ENCODE measurements at places on chromosomes 1 and 21. TPM values are rescaled to one million over a fixed set of nuclear protein-coding genes. Genes with fewer than 3 reads are reported as not detected.

- no peak overlapping the region for H3K4me3 ChIP-seq
- H3K27ac ChIP-seq, result no peak overlapping the region
- no peak for DNase-seq
- H3K27me3 ChIP-seq, result no peaks in the 10 kb centered on the region
- no peaks in the 10 kb centered on the region for H3K36me3 ChIP-seq
Observed at GRCh38 chr1:201637282-201638079, 98.6 kb downstream of the NAV1 start.

DNA sequence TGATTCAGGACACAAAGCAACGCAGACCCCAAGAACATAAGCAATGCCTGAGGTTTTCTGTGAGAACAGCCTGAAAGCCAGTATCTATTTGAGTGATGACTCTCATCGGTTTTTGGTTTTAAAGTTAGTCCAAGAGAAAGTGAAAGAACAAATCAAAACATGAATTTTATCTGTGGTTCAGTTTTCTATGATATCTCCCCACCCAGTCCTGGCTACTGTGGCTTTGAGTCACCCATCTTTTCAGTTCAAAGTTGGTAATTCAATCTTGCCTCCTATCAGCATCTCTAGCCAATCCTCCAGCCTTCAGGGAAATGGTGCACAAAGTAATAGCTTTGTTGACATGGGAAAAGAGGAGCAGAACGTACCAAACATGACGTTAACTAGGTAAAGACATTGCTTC lies 40.5 kb upstream of the KRTAP19-8 start:
- H3K4me3 ChIP-seq, result no peak overlapping the region
- H3K27ac ChIP-seq, result no peak overlapping the region
- no peaks in the 10 kb centered on the region for H3K36me3 ChIP-seq
- peaks cover 2% of the 10 kb centered on the region for H3K27me3 ChIP-seq

- H3K27me3 ChIP-seq, result no peaks in the 10 kb centered on the region
- H3K27ac ChIP-seq, result no peak overlapping the region
- H3K4me3 ChIP-seq, result no peak overlapping the region
- no peaks in the 10 kb centered on the region for H3K36me3 ChIP-seq
Observed at GRCh38 chr1:241061062-241061461, 295.9 kb downstream of the RGS7 start.

GRCh38 chr1:238960071-238960470 lies 426.3 kb upstream of the CHRM3 start:
- H3K4me1 ChIP-seq, result no peaks in the 10 kb centered on the region
- no peaks in the 10 kb centered on the region for H3K27me3 ChIP-seq
- no peak overlapping the region for H3K4me3 ChIP-seq

DNA sequence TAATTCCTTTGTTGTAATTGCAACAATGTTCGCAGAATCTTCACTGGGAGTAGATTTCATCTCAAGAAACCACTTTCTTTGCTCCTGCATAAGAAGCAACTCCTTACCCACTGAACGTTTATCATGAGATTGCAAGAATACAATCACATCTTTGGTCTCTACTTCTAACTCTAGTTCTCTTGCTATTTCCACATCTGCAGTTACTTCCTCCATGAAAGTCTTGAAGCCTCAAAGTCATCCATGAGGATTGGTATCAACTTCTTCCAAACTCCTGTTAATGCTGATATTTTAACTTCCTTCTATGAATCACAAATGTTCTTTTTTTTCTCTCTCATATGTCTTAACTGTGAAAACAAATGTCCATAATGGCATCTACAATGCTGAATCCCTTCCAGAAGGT lies 118.6 kb upstream of the RAB4A start:
- H3K27me3 ChIP-seq, result peaks cover 9% of the 10 kb centered on the region
- DNase-seq, result no peak
- H3K36me3 ChIP-seq, result no peaks in the 10 kb centered on the region

DNA sequence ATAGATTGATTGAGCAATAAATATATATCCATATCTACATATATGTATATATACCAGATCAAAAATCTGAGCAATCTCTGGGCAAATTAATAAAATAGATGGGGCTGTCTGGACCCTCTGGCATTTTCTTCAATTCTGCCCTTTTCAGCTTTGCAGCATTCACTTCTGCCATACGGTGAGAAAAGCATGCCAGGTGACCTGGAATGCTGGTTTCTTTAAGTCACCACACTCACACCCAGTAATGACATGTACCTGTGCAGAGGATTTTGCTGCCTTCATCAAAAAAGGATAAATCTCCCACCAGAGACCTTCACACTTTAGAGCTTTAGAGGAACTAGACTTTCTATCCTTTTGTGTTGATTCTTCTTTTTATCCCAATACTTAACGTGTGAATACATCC lies 223.2 kb upstream of the NFIA start:
- no peaks in the 10 kb centered on the region for H3K27me3 ChIP-seq
- no peak overlapping the region for H3K27ac ChIP-seq
- no peaks in the 10 kb centered on the region for H3K36me3 ChIP-seq
- DNase-seq, result no peak
- no peak overlapping the region for H3K4me3 ChIP-seq
- no peaks in the 10 kb centered on the region for H3K4me1 ChIP-seq

- H3K4me1 ChIP-seq, result peaks cover 14% of the 10 kb centered on the region
- no peak overlapping the region for H3K4me3 ChIP-seq
- H3K27ac ChIP-seq, result no peak overlapping the region
- peak; percentile 12 for DNase-seq
- no peaks in the 10 kb centered on the region for H3K36me3 ChIP-seq
Observed at GRCh38 chr1:21659924-21660326, 9.2 kb downstream of the RAP1GAP start.

- H3K4me1 ChIP-seq, result no peaks in the 10 kb centered on the region
- H3K27ac ChIP-seq, result no peak overlapping the region
- H3K36me3 ChIP-seq, result no peaks in the 10 kb centered on the region
- no peak overlapping the region for H3K4me3 ChIP-seq
- no peak for DNase-seq
- no peaks in the 10 kb centered on the region for H3K27me3 ChIP-seq
Observed at GRCh38 chr1:221573756-221574155, 168.1 kb downstream of the DUSP10 start.

DNA sequence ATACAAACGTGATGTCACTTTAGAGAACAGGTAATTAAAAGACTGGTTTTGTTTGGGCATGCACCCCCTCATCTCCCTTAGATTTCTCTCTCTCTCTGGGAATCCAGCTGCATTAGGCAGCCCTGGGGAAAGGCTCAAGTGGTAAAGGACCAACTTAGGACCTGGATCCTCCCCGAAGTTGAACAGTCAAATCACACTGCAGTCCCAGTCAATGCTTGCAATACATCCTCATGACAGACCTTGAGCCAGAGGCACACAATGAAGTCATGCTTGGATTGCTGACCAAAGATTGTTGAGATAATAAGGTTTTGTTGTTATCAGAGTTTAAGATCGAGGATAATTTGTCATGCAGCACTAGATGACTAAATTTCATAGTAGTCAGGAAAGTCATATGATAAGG lies 1285.8 kb upstream of the NCAM2 start:
- no peak overlapping the region for H3K27ac ChIP-seq
- no peak for DNase-seq
- H3K36me3 ChIP-seq, result no peaks in the 10 kb centered on the region
- H3K4me3 ChIP-seq, result no peak overlapping the region
- no peaks in the 10 kb centered on the region for H3K4me1 ChIP-seq

- DNase-seq, result no peak
- no peak overlapping the region for H3K27ac ChIP-seq
- H3K4me1 ChIP-seq, result no peaks in the 10 kb centered on the region
Observed at GRCh38 chr1:67404212-67404620, 26.0 kb downstream of the SERBP1 start.

DNA sequence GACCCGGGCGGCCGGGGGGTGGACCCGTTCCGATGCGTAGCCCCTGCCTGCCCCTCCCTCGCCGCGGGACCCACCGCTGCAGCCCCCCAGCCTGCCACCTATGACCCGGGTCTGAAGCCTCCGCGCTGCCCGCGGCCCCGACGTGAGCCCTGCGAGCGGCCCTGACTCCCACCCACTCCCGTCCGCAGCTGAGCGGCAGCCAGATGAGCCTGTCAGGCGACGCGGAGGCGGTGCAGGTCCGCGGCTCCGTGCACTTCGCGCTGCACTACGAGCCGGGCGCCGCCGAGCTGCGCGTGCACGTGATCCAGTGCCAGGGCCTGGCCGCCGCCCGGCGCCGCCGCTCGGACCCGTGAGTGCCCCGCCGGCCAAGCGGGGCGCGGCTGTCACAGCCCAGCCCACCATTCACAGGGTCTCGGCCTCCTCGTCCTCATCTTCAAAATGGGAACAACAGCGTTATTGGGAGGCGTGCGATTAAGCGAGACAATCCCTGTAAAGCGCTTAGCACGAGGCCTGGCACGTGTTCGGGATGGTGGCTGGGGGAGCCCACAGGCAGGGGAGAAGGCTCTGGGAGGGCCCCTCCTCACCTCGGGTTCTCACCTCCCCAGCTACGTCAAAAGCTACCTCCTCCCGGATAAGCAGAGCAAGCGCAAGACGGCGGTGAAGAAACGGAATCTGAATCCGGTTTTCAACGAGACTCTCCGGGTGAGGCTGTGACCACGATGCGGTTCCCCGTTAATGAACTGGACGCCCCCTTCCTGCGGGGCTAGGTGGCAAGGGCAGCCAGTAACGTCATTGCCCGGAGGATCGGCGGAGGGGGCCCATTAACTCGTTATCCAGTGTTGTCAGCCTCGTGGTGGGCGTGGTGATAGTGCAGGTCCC lies 8.2 kb downstream of the SYTL1 start:
- no peak overlapping the region for H3K27ac ChIP-seq
- peak overlapping the region; percentile 44 for H3K4me3 ChIP-seq
- H3K4me1 ChIP-seq, result peaks cover 15% of the 10 kb centered on the region
- no peaks in the 10 kb centered on the region for H3K27me3 ChIP-seq

DNA sequence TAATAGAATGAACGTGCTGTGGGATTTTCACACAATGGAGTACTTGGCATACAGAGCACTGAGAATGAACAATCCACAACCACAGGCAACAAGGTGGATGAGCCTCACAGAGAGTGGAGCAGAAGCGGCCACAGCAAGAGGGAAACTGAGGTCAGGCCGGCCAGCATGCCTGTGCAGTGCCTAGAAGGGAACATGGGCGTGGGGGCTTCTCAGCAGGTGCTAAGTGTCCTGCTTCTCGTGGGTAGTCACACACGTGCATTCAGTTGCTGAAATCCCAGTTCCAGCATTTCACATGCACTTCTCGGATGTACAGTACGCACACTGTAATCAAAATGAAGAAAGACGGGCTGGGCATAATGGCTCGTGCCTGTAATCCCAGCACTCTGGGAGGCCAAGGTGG lies 33.1 kb downstream of the WDR4 start:
- peaks cover 87% of the 10 kb centered on the region for H3K36me3 ChIP-seq
- no peak for DNase-seq
- H3K27ac ChIP-seq, result no peak overlapping the region
- no peaks in the 10 kb centered on the region for H3K4me1 ChIP-seq
- no peak overlapping the region for H3K4me3 ChIP-seq

DNA sequence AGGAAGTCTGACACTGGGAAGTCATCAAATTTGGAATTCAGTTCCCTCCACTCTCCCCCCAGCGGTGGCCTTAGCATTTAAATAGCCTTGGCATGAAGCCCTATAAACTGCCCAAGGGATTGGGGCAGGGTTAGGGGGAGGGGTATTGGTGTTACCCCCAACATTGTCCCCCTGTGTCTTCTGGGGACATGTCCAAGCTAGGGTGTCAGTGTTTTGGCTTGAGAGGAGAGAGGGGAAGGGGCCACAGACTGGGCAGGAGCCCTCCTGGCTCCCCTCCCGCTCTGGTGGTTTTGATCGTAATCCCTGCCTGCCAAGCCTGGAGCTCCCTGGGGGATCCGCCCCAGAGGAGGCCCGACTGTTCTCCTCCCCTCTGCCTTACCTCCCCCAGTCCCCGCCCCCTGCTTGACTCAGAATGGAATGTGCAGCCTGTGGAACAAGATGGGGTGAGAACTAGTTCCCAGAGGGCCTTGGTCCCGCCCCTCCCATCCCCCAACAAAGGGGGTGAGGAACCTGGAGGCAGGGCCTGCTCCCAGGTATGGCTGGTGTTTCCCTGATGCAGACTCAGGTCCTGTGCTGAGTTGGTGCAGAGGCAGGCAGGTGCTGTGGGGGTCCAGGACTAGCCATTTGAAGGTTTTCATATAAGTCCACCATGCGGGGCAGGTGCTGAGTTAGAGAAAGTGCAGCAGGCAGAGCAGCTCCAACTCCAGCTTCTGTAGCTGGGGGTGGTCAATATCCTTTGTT lies 7.4 kb downstream of the SOX13 start:
- peaks cover 1% of the 10 kb centered on the region for H3K4me1 ChIP-seq
- H3K27ac ChIP-seq, result no peak overlapping the region
- peaks cover 31% of the 10 kb centered on the region for H3K27me3 ChIP-seq
- no peaks in the 10 kb centered on the region for H3K36me3 ChIP-seq
- no peak for DNase-seq

GRCh38 chr1:193437785-193438184 lies 251.4 kb upstream of the B3GALT2 start:
- DNase-seq, result no peak
- peaks cover 4% of the 10 kb centered on the region for H3K36me3 ChIP-seq
- H3K27me3 ChIP-seq, result no peaks in the 10 kb centered on the region
- no peak overlapping the region for H3K4me3 ChIP-seq
- no peak overlapping the region for H3K27ac ChIP-seq

DNA sequence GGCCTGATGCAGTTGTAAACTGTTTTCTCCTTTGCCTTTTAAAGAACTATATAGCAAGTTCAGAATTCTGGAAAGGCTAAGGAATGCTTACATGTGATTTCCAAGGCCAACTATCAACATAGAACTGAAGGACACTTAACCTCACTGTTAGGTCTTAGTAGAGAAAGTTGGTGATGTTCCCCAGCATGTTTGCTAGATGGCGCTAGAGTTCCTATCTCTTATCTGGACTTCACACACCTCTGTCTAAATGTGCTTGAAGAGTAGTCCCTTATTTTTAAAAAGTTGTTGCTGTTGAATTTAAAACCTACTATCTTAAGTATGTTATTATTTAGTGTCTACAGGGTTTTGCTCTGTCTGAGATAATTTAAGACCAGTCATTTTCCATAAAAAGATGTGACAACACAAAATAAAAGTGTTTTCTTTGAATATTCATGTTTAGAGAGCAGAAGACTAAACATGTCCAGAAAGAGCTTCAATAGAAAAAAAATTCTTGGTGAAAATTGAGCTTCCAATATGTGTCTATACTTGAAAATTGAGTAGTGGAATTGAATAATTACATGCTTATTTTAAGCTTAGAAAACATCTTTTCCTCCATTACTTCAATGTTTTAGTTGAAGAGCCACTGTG lies 237.3 kb downstream of the S1PR1 start:
- no peak overlapping the region for H3K27ac ChIP-seq
- no peak overlapping the region for H3K4me3 ChIP-seq
- no peaks in the 10 kb centered on the region for H3K36me3 ChIP-seq
- no peak for DNase-seq

The AQP10 gene
- total RNA-seq, result not detected

The WNT4 gene
- total RNA-seq, result 7.9 TPM

The CTTNBP2NL gene
- total RNA-seq, result 11.7 TPM

Measured in activated B cell treated with CpG ODN at 0.5 μM for 24 hours (primary cell).